Pancreas (tissue), 10 donors: ENCODE measurements at places on chromosomes 5 and 9. TPM values are rescaled to one million over a fixed set of nuclear protein-coding genes. Genes with fewer than 3 reads are reported as not detected.

DNA sequence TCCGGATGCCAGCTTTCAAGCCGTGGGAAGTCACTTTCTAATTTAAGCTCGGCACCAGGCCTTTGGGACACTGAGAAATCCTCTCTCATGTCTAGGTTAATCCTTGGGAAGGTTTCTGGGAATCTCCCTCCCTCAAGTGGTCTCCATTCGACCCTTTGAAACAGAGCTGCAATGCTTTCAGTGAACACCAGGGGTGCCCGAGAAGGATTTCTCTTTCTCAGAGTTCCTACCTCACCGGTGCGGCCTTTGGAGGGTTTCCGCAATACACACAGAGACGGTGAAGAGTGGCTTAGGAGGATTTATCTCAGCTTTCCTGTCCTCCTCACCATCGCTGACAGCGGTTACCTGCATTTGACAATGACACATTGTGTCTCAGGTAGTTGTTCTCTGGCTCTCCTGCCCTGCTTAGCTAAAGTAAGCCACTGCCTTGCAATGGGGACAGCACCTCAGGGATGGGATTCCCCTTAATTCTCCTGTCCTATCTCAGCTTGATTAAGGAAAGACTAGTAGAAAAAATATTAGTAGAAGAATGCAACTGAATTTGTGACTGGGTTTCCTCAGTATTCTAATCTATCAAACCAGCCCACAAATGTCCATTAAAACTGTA, 180.6 kb downstream of the GABRG2 start:
- no peak for DNase-seq

- no peak for DNase-seq
Measured at GRCh38 chr5:57338868-57339340, 143.7 kb downstream of the ACTBL2 start.

The PGM5 gene
- total RNA-seq, result 4.6 TPM

DNA sequence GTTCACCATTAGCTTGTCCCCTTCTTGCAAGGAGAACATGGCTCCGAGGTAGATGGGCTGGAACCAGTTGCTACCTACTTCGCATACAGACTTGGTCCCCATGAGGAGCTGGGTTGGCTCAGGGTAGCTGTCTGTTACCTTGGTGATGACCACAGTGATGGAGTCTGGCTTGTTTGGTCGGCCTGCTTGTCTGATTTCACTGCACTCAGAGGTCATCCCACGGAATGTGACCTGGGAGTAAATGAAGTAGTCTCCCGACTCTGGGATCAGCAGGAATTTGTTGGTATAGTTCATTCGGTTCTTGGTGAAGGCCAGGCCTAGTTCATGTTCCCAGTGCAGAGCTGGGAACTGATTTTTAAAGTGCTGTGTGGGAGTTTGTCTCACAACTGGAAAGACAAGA, 15.3 kb downstream of the TNFSF15 start:
- no peak for DNase-seq

GRCh38 chr9:79689576-79689975, 117.8 kb downstream of the TLE4 start:
- no peak for DNase-seq

DNA sequence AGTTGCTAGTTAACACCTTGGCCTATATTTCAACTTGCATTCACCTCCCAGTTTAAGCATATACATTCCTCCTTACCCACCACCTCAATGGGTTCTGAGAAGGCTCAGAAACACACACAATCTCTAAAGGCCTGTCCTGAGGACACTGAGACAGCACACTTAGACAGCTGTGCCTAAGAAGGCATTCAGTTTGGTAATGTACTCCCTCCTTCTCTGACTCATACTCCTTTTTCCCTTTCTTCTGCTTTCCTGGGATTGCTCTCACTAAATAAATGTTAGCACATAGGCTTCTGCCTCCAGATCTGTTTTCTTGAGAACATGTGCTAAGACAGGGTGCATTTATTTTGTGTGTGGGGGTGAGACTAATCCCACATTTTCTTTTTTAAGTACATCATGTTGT, 456.8 kb upstream of the CDH6 start:
- DNase-seq, result no peak

The SPZ1 gene
- not detected for total RNA-seq

The PCDHA1 gene
- 0.13 TPM for total RNA-seq

The CER1 gene
- total RNA-seq, result not detected

GRCh38 chr5:115579216-115579615, 23.1 kb downstream of the TICAM2 start:
- DNase-seq, result no peak

The GHR gene
- 1.5 TPM for total RNA-seq

- no peak for DNase-seq
Measured at GRCh38 chr5:14380712-14381111, 200.9 kb upstream of the OTULINL start.

The BAAT gene
- total RNA-seq, result 13.9 TPM

The FOXD4L5 gene
- 0.12 TPM for total RNA-seq

- DNase-seq, result no peak
Measured at GRCh38 chr5:142143878-142144277, 35.3 kb downstream of the NDFIP1 start.

The PTCD2 gene
- total RNA-seq, result 2.2 TPM

The RANBP3L gene
- total RNA-seq, result 0.43 TPM

The CAVIN4 gene
- total RNA-seq, result not detected
